ENCODE measurements at places on chromosomes 12 and 14.

DNA sequence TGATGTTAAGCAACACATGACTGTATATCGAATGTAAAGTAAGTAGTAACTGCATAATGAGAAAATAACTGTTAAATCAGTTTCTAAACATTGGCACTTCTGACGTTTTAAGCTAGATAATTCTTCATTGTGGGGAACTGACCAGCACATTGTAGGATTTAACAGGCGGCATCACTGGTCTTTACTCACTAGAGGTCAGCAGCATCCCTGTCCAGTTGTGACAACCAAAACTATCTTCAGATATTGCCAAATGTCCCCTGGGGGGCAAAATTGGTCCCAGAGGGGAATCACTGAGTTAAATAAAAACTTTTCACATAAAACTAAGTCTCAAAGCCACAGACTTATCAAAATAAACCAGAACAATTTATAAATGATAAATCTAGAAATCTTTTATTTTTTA is 65.3 kb downstream of the BLTP3B start:
- no peak for DNase-seq

GRCh38 chr14:63163306-63163705 is 40.9 kb upstream of the RHOJ start:
- no peak for DNase-seq

DNA sequence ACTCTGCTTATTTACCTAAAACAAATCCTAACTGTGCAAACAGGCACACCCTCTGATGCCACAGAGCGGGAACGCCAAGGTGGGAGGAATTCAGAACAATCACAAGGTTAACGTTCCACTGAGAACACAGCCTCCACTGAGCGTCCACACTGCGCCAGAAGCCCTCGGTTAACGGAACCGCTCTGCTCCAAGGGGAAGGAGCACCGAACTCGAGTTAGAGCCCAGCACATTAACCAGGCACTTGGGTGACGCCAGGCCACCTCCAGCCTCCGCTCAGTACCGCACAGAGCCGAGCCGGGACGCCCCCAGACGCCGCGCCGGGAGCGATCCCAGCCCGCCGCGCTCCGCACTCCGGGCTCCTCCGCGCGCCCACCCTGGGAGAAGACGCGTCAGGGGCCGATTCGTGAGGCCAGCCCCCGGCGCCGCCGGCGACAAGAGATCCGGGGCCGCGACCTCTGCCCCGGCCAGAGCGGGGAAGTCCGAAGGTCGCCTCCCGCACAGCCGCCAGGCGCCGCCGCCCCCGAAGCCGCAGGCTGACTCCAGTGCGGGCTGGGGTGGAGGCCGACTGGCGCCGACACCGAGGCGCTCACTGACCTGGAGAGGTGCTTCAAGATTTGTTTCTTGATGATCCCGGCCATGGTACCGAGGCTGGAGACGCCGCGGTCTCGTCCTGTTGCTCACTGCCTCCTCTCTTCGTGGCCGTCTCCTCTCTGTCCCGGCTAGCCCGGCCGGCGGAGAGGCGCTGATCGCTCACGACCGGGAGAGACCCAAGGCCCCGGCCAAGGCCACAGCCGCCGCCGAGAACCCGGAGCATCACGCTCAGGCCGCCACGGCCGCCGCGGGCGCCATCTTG is 450 bp downstream of the BLTP3B start:
- peak; percentile 17 for DNase-seq

GRCh38 chr12:67671419-67671818 is 22.9 kb downstream of the DYRK2 start:
- DNase-seq = peak; percentile 70

DNA sequence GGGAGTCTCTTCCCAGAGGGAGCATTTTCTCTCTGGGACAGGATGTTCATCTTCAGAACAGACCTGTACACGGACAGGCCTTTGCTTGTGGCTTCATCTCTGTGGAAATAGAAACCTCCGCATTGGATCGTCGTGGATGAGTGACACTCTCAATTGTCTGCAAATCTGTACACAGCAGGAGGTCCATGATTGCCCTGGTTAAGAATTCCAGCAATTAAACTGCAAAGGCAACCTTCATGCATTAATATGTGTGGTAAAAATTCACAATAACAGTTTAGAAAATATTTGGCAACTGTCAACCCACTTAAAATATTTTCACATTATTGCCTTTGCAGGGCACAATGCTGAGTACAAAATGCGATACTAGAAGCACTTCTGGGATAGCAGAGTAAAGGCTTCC is 149.8 kb upstream of the SFSWAP start:
- no peak for DNase-seq

DNA sequence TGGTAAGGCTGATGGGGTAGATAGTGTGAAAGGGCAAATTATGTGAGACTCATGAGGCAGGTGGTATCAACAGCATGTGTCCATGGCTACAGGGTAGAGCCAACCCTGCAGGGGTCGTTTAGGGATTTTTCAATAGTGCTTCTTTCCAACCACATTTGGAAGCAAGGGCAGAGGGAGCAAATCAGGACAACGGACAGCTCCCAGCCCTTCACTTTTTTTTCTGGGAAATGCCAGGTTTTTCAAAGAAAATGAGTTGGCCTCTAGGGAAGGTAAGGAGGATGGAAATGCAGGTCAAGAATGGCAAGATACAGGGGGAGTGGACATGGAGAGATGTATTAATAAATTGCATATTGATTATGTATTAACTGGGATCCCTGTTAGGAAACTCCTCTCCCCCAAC is 4.9 kb upstream of the CMA1 start:
- no peak for DNase-seq

DNA sequence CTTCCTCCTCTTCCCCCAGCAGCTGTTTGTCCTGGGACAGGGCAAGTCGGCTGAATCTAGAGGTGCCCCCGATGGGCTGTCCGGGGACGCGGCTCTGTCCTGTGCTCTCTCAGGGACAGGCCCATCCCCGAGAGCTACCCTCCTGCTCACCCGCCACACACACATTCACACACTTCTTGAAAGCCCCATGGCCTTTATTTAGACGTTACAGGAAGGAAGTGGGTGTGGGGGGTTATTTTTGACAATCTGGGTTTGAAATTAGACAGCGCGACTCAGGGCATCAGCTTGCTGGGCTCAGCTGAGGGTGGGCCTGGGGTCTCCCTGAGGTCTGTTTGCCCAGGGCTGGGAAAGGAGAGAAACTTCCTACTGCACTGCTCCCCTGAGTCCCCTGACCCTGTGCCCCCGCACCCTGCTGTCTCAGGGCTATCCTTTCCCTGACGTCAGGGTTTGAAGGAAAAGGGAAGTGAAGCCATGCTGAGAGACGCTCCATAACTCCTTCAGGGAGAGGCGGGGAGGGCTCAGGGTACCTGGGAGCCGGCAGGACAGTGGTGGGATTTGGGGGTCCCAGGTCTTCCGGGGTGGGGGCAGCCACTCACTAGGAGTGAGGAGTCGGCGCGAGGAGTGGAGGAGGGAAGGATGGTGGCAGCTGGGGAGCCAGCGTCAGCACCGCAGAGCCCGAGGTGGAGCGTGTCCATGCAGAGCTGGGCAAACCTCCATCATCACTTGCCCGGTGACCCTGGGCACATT is 8.1 kb downstream of the PTPN6 start:
- no peak for DNase-seq

DNA sequence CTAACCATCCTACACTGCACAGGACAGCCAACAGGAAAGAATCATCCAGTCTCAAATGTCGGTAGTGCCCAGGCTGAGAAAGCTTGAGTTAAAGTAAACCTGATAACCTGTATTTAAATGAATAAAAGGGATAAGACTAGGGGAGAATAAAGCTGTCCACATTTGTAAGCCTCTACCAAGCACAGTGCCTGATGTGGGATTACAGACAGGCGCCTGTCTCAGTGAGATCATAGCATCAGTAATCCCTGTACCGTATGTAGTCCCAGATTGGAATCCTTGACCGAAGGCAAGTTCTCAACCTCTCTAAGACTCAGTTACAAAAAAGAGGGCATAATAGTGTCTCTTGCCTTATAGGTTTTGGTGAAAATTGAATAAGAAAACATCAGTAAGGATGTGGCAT is 59.9 kb downstream of the BICD1 start:
- no peak for DNase-seq

DNA sequence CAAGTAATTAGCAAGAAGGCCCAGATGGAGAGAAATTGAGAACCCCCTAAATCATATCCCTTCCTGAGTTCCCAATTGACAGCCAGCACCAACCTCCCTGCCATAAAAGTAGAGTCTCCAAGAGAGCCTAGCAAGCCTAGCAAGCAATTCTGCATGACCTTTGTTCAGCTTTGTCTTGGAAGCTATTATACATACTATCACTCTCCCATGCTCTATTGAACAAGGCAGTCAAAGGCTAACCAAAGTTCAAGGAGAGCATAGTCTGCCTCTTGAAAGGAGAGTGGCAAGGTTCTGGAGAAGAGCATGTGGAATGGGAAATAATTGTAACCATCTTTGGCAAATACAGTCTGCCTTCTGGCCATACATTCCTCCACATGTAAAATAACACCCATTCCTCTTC is 7.8 kb downstream of the ACOT4 start:
- DNase-seq = no peak
